Activated CD4-positive, alpha-beta T cell treated with anti-CD3 and anti-CD28 coated beads for 24 hours (primary cell): ENCODE measurements at places on chromosomes 16 and 17.

DNA sequence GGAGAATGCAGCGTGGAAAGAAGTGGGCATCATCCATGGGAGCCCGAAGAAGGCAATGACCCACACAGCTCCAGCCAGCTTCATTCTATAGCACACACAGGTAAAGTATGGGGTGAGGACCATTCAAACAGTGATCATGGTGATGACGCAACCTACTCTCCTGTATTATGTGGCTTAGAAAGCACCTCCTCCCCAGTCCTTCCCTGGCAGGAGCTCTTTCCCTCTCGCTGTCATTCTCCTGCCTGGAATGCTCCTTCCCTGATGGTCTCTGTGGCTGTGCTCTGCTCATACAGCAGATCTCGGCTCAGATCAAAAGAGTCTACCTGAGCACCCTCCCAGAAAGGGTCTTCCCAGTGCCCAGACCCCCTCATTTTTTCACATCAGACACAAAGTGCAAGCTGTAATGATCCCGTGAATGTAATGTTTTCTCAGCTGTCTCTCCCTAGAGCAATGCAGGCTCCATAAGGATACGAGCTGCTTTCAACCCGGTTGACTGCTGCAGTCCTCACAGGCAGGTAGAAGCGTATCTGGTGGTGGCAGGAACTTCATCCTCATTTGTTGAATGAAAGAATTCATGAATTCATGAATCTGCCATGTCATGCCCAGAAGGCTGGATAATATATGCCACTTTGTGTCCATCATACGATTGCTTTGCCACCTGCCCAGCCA is 248.8 kb downstream of the HS3ST3A1 start:
- no peak for DNase-seq

- no peak for DNase-seq
Measured at GRCh38 chr17:28199115-28199514, 119.9 kb upstream of the TMEM97 start.

GRCh38 chr17:81608605-81609004 is 28.3 kb downstream of the NPLOC4 start:
- no peak for DNase-seq

DNA sequence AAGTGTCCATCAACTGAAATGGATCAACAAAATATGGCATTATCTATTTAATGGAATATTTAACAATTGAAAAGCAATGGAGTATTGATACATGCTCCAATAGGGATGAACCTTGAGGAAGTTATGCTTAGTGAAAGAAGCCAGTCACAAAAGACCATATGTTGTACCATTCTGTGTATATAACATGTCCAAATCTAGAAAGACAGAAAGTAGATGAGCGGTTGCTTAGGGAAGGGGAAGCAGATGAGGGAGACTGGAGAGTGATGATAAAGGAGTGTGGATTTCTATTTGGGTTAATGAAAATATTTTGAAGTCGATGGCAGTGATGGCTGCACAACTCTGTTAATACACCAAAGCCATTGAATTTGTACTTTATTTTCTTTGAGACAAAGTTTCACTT is 8.5 kb upstream of the ERN1 start:
- DNase-seq = no peak

- DNase-seq = no peak
Measured at GRCh38 chr17:16425698-16426659, 10.6 kb downstream of the TRPV2 start.

- DNase-seq = no peak
Measured at GRCh38 chr17:59838052-59838916, 54.5 kb downstream of the TUBD1 start.

DNA sequence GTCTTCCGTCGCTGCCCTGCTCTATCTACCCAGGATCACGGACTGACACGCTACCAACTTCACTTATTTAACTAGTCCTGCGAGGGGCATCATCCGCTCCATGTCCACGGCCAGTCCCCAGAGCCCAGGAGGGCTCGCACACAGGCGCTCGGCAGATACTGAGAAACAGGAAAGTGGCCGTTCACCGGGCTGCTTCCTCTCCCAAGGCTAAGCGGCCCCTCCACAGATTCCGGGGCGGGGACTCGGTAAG is 388 bp downstream of the OXLD1 start:
- no peak for DNase-seq

GRCh38 chr17:21041741-21042457 is 912 bp downstream of the USP22 start:
- peak; percentile 56 for DNase-seq

DNA sequence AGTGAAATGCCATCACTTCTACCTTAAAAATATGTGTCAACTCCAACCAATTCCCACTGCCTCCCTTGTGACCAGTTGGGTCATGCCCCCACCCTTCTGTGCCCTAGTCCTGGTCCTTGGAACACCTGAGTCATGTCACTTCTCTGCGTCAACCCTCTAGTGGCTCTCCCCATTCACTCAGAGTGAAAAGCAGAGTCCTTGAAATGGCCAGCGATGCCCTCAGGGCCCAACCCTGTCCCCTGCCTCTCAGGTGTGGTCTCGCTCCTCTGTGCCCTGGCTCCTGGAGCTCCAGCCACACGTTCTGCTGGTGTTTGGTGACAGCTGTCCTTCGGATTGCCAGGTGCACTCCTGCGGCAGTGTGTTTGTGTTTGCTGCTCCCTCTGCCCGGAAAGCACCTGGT is 89.2 kb downstream of the SPECC1 start:
- no peak for DNase-seq

GRCh38 chr17:71959154-71959553 is 161.7 kb upstream of the SOX9 start:
- DNase-seq = no peak

DNA sequence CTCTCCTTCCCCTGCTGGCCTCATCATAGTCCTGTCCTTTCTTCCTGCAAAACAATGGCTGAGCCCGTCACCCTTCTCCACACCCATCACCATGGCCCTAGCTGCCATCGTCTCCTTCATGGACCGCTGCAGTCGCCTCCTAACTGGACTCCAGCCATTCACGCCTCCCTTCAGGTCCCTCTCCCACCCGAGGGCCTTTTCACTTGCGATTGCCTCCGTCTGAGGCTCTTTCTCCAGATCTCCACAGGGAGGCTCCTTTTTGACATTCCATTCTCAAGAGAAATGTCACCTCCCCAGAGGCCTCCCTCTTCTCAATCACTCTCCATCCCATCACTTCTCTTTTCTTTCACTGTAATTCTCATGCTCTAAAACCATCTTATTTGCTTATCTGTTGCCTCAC is 23.5 kb downstream of the GSG1L start:
- no peak for DNase-seq

DNA sequence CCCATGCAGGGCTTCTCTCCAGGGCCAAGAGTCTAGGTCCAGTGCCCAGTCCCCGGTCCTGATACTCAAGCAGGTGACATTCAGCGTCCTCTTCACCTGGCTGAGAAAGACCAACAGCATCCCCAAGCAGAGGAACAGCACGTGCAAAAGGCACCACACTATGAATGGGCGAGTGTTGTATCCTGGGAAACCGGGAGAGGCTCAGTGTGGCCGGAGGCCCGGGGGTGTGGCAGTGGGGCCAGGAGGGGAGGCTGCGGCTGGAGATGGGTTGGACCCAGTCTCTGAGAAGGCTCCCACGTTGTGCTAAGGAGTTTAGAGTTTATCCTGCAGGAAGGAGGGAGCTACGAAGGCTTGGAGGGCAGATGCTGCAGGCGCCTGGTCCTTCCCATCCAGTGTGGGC is 13.5 kb downstream of the ABR start:
- DNase-seq = no peak

DNA sequence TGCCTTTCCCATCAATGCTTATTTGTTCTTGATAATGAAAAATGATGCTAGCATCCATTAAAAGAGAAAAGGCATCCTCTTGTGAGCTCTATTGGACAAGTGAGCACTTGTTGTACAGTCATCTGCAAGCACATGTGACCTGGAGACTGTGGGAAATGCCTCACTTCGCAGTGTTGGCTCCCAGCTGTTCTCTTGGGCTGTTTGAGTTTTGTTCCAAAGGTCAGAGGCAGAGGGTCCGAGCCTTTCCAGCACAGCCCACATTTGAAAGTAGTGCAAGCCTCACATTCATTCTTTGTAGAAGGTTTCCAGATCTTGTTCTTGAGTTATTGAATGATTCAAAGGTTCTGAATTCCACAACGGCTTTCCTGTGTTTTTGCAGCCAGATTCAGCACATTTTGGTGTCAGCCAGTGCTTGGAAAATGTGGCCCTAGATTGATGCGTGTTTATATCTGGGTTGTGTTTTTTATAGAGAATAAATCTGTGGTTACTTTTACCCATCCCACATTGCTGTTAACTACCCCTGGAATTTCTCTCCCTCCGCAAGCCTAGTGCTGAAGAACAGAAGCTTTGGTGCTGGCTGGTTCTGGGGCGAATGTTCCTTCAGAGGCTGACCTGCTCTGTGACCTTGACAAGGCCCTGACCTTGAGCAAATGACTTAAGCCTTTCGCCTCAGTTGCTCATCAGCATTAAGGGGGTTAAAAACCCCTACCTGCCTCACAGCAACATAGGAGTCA is 49.8 kb downstream of the CDH1 start:
- no peak for DNase-seq

GRCh38 chr17:77058016-77058415 is 82.8 kb upstream of the SEC14L1 start:
- DNase-seq = no peak

DNA sequence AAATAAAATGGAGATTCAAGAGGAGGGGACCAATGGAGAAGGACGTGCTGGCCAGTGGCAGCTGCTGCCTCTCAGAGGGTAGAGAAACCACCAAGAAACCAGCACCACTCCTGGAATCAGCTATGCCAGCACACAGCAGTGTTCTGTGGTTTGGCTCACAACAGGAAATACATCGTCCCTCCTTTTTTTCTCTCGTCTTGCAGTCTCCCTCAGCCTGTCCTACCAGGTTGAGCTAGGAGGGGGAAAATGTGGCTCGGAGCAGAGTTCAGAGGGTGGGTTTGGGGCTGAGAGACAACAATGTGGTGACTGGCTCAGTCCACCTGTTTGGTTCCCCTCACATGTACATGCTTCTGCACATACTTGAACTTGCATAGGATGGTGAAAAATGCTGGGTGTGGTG is 19.9 kb upstream of the SLC16A5 start:
- DNase-seq = no peak

DNA sequence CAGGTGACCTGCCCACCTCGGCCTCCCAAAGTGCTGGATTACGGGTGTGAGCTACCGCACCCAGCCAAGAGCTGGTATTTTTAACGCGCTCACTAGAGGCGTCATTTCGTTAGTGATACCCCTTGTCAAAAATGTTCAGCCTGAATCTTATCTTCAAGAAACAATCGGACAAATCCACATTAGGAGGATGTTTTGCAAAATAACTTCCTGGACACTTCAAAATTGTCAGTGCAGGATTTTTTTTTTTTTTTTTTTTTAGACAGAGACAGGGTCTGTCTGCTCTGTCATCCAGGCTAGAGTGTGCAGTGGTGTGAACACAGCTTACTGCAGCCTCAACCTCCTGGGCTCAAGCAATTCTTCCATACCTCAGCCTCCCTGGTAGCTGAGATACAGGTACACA is 63.0 kb downstream of the RMI2 start:
- no peak for DNase-seq

- DNase-seq = no peak
Measured at GRCh38 chr17:357644-358043, 5.0 kb upstream of the RPH3AL start.

- DNase-seq = no peak
Measured at GRCh38 chr16:47713225-47713595, 252.1 kb downstream of the PHKB start.

- no peak for DNase-seq
Measured at GRCh38 chr17:73030995-73031394, 61.5 kb downstream of the SLC39A11 start.

- no peak for DNase-seq
Measured at GRCh38 chr17:42276609-42277341, 584 bp upstream of the STAT5B start.

DNA sequence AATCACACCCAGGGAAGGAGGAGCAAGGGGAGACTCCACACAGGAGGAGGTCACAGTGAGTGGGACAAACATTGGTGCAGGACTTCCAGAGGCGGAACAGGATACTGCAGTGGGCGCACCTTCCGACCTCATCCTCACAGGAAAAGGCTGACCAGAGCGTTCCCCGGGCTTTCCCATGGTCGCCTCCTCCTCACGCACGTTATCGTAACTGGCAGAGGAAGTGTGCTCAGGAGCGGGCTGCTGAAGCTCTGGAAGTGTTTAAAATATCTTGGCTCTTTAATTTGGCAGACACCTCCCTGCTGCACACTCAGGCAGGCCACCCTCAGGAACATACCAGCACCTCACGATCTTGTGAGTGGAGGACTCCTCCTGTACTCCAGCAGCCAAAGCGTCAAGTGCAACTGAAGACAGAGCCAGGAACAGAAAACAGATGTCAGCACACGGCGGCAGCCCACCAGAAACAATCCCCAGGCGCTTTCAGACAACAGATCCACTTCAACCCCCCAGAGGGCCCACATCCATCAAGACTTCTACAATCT is 17.5 kb downstream of the FANCA start:
- no peak for DNase-seq

- DNase-seq = no peak
Measured at GRCh38 chr17:47621293-47622179, 28.2 kb upstream of the KPNB1 start.

GRCh38 chr16:89827383-89828198 is 684 bp upstream of the SPIRE2 start:
- DNase-seq = no peak

- DNase-seq = no peak
Measured at GRCh38 chr17:11950771-11951519, 46.3 kb downstream of the ZNF18 start.

GRCh38 chr17:9251273-9251672 is 230.0 kb downstream of the NTN1 start:
- DNase-seq = no peak

DNA sequence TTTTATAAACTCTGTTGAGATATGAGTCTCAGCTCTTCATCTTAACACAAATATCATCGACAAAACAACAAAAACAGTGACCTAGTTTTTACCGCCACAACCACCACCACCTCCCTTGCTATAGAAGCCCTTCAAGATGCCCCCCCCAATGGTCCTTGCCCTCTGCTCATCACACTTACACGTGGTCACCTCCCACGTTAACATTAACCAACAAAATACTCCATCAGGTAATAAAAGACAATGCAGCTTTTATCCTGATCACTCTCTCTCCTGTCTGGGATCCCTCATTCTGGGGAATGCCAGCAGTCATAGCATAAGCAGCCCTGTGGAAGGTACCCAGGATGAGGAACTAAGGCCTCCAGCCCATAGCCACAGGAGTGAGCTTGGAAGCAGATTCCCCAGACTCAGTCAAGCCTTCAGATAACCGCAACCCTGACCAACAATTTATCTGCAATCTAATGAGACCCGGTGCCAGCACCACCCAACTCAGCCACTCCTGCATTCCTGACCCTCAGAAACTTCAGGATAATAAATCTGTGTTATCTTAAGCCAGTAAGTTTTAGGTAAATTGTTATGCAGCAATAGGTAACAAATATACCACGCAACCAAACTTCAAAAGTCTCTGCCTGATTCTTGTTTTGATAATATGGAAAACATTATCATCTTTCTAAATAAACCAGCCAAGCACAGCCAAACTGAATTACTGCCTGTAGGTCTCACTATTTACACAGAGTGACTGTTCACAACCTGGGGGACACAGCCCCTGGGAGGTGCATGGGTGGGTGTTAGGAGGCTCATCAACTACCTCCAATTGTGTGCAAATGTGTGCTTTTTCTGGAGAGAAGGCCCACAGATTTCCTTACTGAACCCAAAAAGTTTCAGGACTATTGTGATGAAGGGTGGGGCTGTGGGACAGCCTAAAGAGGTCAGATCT is 6.1 kb downstream of the PECAM1 start:
- DNase-seq = no peak
